Fibroblast of skin of back (primary cell): ENCODE measurements at places on chromosomes 5 and 9.

- DNase-seq, result no peak
Measured at GRCh38 chr9:71678999-71679398, 89.3 kb downstream of the CEMIP2 start.

DNA sequence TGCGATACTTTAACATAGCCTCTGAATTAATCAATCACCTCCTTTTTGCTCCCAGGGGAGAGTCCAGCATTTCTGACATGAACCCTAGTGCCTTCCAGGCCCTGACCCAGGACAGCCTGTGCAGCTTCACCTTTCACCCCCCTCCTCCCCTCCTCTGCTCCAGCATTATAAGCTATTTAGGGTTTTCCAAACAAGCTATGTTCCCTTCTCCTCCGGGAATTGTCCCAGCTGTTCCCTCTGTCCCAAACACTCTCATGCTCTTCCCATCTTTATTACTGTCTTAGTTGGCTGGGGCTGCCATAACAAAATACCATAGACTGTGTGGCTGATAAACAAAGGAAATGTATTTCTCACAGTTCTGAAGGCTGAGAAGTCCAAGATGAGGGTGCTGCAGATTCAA lies 161.5 kb downstream of the EBF1 start:
- DNase-seq, result no peak

GRCh38 chr9:127828262-127829031 lies 25.8 kb downstream of the FPGS start:
- DNase-seq, result peak; percentile 71

DNA sequence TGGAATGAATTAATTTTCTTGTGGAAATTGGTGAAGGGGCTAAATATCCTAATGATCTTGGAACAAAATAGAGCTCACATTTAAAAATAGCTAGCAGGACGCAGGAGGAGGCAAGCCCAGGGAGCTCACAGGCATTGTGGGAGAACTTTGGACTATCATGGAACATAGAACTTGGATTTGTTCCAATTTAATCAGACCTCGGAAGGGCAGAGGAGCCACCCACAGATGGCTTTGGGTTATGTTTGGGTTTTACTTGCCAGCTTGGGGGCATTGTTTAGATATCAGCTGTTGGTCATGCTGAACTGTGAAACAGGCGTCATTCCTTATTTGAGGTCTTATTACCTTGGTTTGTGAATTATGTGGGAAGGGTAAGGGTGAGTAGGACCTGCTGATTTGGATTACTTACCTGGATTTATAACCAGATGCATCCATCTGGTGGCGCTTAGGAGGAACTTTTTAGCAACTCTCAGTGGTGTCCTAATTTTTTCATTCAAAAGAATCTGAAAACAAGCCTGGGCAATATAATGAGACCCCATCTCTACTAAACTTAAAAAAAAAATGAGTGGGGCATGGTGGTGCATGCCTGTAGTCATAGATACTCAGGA lies 14.1 kb upstream of the PTGR1 start:
- DNase-seq, result no peak

- peak; percentile 68 for DNase-seq
Measured at GRCh38 chr9:116074658-116075057, 78.9 kb upstream of the PAPPA start.
